ENCODE measurements at places on chromosomes 5 and 9.

DNA sequence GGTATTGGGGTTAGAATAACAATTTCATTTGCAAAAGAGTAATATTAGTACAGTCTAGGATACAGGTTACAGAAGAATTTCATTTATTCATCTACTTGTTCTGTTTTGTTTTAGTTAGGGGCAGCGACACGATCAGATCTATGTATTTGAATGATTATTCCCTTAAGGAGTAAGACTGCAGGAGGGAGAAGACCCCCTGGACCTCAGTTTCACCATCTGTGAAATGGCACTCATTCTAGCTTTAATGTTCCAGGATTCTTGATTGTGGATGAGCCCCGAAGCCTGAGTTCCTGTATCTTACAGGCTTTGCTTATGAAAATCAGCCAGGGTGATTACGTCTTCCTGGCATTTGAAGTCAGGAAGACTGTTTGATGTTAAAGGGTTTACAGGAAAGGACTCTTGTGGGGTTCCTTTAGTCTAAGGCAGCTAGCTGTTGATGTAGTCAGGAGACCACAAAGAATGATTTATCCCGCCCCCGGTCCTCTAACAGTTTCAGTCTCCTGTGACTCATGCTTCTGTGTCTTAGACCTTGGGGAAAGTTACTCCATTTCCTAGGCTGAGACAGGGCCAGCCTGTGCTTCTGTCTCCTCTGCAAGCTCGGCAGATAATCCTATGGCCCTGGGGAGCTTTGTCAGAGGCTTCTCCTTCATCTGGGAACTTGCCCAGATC lies 11.5 kb downstream of the SMIM3 start:
- peak; percentile 75 for DNase-seq

GRCh38 chr9:70556771-70557170 lies 142.3 kb upstream of the KLF9 start:
- no peak for DNase-seq

DNA sequence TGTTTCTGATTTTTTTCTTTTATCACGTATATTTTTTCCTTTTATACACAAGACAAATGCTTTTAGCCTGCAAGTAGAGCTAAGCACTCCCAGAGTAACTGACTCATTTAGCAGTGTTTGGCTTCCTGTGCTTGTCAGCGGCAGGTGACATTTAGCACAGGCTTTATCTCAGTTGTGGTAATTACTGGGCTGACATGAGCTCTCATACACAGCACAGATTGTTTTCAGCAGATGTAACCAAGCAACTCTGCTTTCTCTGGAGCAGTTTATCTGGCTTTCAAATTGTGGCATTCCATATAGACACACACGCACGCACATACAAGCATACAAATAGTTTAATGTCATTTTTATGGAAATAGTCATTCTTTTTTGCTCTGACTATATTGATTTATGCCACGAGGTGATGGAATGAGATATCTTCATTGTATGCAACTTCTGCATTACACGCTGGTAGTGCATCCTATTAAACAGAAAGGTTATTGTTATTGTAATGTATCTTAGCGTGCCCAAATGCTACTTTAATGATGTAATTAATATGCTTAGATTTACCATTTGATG lies 379.0 kb upstream of the GRAMD2B start:
- peak; percentile 9 for DNase-seq

GRCh38 chr5:39190311-39191102 lies 28.9 kb downstream of the FYB1 start:
- peak; percentile 47 for DNase-seq

- no peak for DNase-seq
Observed at GRCh38 chr9:794386-794785, 47.1 kb upstream of the DMRT1 start.

DNA sequence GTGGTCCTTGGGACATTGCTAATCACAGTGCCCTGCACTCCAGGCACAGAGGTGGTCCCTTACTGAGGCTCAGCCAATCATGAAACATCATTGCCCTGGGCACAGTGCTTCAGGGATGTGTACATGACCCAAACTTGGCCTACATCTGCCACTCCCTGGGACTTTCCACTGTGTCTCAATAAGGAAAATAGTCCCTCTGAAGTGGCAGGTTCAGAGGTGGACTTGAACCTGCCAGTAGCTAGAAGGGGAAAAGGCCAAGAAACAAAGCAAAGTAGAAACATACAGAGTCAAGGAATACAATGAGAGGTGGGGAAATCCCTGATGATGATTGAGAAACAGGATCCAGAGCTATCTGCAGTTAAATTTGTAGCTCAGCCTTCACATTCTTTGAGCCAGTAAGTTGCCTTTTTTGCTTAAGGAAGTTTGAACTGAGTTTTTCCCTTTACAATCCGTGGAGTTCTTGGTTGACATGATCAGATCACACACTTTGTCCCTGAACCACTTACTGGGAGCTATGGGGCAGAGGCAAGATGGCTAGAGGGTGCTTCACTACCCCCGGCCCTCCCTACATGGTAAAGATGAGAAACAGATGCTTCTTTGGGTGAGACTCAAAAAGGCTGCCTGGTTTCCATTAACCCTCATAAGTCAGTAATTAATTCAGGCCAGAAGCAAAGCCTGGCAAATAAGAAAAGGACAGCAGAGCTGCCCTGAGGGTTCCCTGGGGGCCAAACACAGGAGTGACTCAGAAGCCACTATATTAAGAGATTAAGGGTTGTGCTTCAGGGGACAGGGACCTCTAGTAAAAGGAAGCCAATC lies 57.6 kb downstream of the SH3TC2 start:
- no peak for DNase-seq

DNA sequence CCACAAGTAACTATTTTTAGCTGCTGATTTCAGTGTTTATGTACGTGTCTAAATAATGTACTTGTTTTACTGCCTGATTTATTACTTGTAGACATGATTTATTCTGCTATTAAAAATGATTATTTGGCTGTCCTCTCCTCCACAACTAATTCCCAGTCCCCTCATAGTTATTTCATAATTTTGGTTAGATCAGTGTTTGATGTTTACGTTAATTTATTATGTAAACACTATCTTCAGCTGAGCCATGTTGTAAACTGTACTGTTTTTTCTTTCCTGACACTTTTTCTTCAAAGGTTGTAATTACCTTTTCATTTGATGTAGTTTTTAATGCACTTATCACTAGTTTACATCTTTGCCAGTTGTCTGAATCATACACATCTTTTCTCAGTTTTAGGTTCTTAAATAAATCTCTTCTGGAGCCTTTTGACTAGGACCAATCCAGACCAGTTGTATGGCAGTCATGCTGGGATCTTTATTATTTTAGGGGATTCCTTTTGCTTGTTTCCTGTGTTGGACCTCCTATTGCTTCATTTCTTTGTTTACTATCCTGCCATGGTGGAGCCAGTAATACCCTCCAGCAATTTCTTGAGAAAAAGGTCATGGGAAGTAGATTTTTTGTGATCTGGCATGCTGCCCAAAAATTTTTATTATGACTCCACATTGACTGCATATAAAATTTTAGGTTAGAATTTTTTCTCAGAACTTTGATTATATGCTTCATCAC lies 16.1 kb downstream of the AP3S1 start:
- DNase-seq = no peak

DNA sequence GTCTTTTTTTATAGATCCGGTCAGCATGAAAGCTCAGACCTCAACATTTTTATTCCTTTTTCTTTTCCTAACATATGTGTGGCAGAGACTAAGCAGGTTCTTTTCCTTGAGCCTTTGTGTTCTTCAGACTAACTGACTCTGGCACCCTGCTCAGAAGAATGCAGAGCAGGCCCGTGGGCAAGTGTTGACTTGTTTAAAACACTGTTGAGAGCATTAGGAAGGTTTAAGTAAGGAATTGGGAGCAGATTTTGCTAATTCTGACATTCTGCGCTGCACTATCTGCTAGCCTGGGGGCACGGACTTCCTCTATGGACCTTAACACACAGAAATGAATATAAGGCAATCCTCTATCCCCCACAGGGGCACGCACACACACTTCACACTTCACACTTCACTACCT lies 182.5 kb upstream of the PIK3R1 start:
- DNase-seq = no peak

DNA sequence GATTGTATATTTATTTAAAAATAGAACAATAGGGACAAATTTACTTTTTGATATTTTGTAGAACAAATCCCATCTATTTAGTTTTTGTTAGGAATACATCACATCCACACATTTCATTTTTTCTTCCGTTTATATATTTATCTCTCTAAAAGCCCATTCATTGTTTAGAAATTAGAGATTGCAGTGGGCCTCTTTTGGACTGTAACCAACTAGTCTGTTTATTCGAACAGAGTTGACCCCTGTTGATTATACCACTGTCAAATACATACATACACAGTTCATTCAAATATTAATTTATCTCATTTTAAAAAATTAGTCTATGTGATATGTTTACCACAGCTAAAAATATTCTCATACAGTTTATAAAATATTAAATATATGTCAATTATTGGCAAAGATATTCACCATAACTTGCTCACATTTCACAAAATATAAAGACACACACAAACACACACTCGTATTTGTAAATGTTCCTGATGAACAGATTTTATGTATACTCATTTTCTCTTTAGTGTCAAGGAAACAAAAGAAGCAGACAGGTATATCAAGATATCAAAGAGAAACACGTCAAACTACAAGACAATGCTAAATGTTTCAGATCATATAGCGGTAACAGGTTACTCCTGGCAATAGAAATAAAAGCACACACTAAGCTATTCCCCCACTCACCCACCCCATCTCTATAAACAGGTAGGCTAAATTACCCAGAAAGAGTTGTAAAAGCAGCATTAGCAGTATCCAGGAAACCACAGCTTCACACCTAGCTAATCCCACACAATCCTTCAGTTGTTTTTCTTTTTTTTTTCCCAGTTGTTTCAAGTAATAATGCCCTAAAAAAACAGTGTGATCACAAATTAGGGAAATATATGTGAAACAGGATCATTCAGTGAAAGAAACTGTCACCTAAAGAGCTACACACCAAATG lies 283.9 kb downstream of the ADAMTS6 start:
- DNase-seq = no peak

- DNase-seq = no peak
Observed at GRCh38 chr9:112051812-112052211, 123.3 kb downstream of the SUSD1 start.

DNA sequence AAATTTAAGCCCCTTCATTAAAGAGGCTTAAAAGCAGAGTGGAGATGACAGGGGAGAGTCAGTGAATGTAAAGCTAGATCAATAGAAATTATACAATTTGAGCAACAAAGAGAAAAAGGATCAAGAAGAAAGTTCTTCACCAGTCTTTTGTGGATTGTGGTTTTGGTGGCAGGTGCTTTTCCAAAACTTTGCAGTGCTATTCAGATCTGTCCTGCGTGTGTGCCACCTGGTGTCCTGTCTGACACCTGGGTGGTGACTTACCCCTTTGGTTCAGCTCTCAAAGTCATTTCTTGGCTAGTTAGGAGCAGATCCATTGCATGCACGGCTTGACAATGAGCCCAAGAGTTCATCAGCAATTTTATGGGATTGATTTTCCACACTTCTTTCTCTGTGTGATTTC lies 69.4 kb downstream of the SREK1 start:
- DNase-seq = peak; percentile 47

- DNase-seq = no peak
Observed at GRCh38 chr5:134438721-134439123, 27.0 kb upstream of the CDKN2AIPNL start.

DNA sequence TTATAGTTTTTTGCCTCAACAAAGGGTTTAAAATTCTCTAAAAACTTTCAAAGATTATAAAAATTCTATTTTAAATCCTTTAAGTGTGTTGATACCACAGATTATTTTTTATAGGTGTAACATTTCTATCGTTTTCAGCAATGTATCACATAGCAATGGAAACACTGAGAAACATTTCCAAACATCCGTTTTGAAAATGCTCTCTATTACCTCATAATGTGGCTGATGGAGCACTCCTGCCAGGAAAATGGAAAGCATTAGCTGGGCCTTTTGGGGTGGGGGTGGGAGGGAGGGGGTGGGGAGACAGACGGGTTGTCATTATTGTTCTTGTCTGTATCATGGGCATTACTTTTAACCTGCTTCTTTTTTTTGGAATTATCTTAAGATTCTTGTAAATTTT lies 516.5 kb downstream of the ACTL7B start:
- no peak for DNase-seq

DNA sequence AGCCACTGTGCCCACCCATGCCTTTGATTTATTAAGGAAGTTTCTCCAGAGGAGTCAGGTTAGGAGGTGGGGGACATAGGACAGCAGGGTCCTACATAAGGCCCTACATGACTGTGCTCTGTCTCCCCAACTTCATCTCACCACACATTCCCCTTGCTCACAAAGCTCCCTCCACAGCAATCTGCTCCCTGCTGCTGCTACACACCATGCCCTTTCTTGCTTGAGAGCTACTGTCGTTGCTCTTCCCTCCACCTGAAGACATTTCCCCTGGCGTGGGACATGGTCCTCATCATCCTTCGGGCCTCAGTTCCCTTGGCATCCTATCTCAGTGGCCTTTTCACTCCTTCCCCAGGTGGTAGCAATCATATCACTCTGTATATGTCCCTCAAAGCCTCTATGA lies 75.9 kb upstream of the DAPK1 start:
- DNase-seq = no peak

- DNase-seq = no peak
Observed at GRCh38 chr5:41773799-41774198, 96.4 kb downstream of the OXCT1 start.

DNA sequence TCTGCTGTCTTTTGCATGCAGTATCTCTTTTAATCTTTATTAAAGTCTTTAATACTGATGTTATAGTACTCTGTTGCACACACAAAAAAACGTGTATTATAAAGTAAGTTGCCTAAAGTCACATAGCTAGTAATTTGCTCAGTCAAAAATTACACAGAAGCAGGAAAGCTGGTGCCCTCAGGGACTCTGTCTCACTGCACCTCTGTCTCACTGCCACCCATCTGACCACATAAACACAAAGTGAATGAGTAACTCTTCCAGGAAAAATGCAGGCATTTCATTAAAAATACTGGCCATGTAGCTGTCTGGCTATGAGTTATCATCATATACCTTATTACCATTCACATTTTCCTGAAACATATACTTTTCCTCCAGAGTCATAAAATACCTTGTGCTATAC lies 591.7 kb downstream of the CSNK1G3 start:
- no peak for DNase-seq

GRCh38 chr5:19608444-19609002 lies 379.5 kb downstream of the CDH18 start:
- DNase-seq = no peak

- no peak for DNase-seq
Observed at GRCh38 chr5:74126294-74126693, 500.3 kb downstream of the ARHGEF28 start.

DNA sequence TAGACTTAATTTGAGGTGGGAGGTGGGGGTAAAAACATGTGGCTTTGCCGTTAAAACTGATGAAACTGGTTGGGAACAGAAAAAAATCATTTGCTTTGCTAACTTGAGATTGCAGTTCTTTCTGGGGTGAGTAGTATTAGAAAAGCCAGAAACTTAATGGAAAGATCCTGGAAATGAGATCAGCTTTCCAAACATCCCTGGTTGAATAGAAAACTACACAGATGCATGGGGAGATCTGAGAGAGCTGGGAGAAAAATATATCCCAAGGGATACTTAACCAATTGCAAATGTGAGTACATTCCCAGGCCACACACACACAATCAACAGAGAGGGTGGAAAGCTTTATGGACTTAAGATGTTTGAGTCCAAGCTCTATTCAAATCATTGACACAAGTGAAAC lies 222.3 kb downstream of the YTHDC2 start:
- DNase-seq = no peak
